ENCODE measurements at places on chromosomes 7 and 10. TPM values are rescaled to one million over a fixed set of nuclear protein-coding genes. Genes with fewer than 3 reads are reported as not detected.
A peak's percentile ranks its signal among the peaks of the same experiment; 100 is the strongest.

DNA sequence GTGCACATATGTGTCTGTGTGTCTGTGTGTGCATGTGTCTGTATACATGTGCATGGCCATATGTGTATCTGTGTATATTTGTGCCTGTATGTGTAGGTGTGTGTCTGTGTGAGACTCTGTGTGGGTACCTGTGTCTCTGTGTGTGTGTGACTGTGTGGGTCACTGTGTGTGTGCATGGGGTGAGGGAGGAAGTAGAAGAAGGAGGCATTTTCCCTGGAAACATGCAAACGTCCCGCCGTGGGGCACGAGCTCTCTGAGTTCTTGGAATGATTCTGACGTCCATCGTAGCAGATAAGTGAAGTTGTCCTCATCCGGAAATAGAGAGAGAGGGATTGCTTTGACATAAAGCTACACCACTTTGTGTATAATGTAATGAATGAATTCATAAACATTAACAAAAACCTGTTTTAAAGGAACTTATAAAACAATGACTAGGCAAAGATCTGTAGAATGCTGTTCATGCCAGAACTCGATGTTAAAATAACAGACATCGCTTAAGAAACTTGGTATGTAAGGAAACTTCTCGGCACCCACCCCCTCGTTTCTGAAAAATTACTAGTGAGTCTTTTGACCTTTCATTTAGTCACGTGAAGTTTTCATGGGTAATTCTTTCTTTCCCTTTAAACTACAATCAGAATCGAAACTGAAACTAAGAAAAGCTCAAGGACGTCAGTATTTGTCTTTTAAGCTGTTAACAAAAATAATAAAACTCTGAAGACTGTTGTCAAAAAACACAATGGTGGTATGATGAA is 43.6 kb upstream of the KLF6 start:
- peaks cover 4% of the 10 kb centered on the region for H3K4me1 ChIP-seq
- H3K27ac ChIP-seq: peak overlapping the region; percentile 78
- H3K27me3 ChIP-seq: no peaks in the 10 kb centered on the region
- DNase-seq: no peak
- no peaks in the 10 kb centered on the region for H3K36me3 ChIP-seq
- peak overlapping the region; percentile 64 for H3K4me3 ChIP-seq

- no peaks in the 10 kb centered on the region for H3K36me3 ChIP-seq
- no peak overlapping the region for H3K27ac ChIP-seq
- DNase-seq: no peak
- no peaks in the 10 kb centered on the region for H3K27me3 ChIP-seq
These were observed 32.8 kb downstream of the MYO3A start for GRCh38 chr10:25966844-25967243.

- H3K4me1 ChIP-seq: no peaks in the 10 kb centered on the region
- no peaks in the 10 kb centered on the region for H3K27me3 ChIP-seq
- H3K27ac ChIP-seq: peak overlapping the region; percentile 65
- no peak for DNase-seq
These were observed 143.5 kb downstream of the NEURL1 start for GRCh38 chr10:103637011-103637410.

GRCh38 chr7:134707663-134708378 is 61.2 kb downstream of the BPGM start:
- no peak overlapping the region for H3K4me3 ChIP-seq
- DNase-seq: no peak
- no peak overlapping the region for H3K27ac ChIP-seq
- no peaks in the 10 kb centered on the region for H3K36me3 ChIP-seq

GRCh38 chr7:135834266-135834665 is 85.7 kb upstream of the FAM180A start:
- no peaks in the 10 kb centered on the region for H3K4me1 ChIP-seq
- H3K36me3 ChIP-seq: no peaks in the 10 kb centered on the region
- DNase-seq: no peak
- no peak overlapping the region for H3K27ac ChIP-seq
- no peaks in the 10 kb centered on the region for H3K27me3 ChIP-seq

DNA sequence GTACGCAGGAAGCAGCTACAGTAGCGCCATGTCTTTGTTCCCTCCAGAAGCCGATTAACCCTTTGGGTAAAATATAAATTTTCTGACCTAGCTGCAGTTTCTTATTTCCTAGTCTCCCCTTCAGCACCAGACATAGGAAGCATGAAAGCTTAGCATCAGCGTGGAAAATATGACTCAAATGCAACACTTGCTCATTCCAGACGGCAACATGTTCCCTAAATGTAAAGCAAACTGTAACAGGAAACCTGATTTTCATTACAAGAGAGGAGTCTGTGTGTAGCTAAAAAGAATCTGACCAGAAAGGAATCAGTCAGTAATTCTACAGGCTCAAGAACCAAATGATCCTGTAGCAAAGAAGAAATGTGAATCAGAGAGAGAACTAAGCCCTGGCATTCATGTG is 219.2 kb downstream of the C7orf25 start:
- no peaks in the 10 kb centered on the region for H3K27me3 ChIP-seq
- no peak for DNase-seq
- H3K4me3 ChIP-seq: no peak overlapping the region
- no peaks in the 10 kb centered on the region for H3K4me1 ChIP-seq

- DNase-seq: peak; percentile 63
- H3K36me3 ChIP-seq: no peaks in the 10 kb centered on the region
- peaks cover 6% of the 10 kb centered on the region for H3K27me3 ChIP-seq
- H3K4me3 ChIP-seq: no peak overlapping the region
These were observed 76.0 kb upstream of the NKX6-2 start for GRCh38 chr10:132861884-132862461.

- H3K27ac ChIP-seq: no peak overlapping the region
- DNase-seq: no peak
- H3K36me3 ChIP-seq: no peaks in the 10 kb centered on the region
- no peaks in the 10 kb centered on the region for H3K27me3 ChIP-seq
- H3K4me1 ChIP-seq: no peaks in the 10 kb centered on the region
These were observed 159.8 kb downstream of the MAGI2 start for GRCh38 chr7:79293655-79294142.

PNLIP gene
- 1.7 TPM for total RNA-seq

SKIDA1 gene
- 0.19 TPM for total RNA-seq

Data from spleen (tissue), 13 donors.